Esophagus squamous epithelium (tissue), 5 donors: ENCODE measurements at places on chromosomes 7 and 10.

- no peak for DNase-seq
Observed at GRCh38 chr7:116122972-116123595, 87.3 kb upstream of the TES start.

GRCh38 chr7:145434811-145435210, 599.0 kb upstream of the TPK1 start:
- DNase-seq, result no peak

DNA sequence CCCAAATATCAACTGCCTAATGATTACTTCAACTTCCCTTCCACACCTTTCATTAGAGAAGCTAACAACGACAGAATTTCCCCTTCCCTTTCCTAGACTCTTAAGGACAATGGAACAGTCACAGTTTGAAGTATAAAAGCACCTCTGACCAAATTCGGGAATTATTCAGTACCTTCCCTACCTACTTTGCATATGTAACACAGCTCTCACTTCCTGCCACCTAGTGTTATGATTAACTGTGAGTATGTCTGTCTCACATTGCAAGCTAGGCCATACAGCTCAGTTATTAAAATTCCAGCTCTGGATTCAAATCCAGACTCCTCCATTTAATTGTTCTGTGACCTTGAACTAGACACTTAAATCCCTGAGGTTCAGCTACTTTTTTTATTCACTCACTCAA, 44.8 kb upstream of the HPSE2 start:
- DNase-seq, result no peak

- DNase-seq, result no peak
Observed at GRCh38 chr7:51316666-51317581, at the start of gene COBL. Gene COBL (minus strand): TSS chr7:51316809. CDS start chr7:51316633, 176 bp downstream.

DNA sequence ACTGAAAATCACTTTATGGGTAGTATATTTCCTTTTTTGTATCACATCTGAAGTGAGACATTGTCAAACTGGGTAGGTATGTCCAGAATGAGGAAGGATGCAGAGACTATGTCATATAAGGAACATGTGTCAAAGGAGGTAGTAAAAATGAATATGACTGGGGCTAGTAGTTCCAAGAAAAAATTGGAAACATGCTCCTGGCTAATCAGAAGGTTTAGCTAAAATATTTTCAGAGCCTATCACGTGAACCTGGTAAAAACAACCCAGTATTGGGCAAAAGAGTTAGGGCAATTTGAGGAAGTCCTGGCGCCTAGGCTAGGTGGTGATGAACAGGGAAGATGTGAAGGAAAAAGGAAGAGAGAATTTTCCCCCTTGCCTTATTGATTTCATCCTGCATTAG, 26.4 kb downstream of the ENTPD1 start:
- no peak for DNase-seq

DNA sequence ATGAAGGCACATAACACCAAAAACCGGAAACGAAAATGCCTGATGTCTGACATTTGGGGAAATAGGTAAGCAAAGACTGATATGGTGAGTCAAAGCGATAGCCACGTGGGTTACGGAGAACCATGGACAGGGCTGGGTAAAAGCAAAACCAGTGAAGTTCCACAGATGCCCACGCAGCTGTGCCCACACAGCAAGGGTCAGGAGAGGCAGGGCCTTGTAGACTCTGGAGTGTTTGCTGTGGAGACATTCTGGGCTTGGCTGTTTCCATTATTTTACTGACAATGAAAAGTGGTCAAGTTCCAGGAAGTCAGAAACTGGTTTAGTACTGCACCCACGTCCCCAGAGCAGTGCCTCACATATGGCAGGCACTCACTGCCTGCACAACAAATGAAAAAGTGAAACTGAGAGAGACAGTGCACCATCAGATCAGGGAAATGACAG, 148.7 kb downstream of the ZMYND11 start:
- DNase-seq, result no peak

DNA sequence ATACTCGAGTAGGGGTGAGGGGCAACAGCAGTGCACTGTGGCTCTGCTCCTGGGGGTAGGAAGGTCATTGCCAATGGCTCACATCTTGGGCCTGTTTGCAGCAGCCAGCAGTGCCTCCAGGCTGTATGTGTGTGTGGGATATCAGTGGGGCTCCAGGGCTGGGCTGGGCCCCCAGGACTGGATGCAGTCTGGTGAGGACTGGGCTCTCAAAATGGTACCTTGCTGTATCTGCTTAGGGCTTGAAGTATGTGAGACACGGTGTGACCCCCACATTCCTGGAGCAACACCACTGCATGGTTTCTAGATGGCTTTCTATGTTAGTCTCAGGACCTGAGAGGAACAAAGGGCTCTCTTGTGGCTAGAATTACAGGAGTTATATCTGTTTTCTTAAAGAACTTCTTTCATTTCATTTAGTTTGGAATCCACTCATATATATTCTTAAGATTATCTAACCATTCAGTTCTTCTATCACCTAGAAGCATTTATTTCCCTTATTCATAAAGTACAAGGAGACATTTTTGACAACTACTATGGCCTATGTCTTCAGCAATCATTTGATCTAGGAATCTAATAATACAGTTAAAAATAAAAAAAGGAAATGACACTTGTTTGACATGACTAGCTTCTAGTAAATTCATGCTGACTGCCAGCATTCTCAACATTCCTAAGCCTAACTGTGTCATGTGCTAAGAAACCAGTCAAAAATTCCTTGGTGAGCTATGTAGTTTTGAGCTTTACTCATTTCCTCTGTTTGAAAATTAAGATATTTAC, 443.2 kb upstream of the SEMA3A start:
- no peak for DNase-seq

DNA sequence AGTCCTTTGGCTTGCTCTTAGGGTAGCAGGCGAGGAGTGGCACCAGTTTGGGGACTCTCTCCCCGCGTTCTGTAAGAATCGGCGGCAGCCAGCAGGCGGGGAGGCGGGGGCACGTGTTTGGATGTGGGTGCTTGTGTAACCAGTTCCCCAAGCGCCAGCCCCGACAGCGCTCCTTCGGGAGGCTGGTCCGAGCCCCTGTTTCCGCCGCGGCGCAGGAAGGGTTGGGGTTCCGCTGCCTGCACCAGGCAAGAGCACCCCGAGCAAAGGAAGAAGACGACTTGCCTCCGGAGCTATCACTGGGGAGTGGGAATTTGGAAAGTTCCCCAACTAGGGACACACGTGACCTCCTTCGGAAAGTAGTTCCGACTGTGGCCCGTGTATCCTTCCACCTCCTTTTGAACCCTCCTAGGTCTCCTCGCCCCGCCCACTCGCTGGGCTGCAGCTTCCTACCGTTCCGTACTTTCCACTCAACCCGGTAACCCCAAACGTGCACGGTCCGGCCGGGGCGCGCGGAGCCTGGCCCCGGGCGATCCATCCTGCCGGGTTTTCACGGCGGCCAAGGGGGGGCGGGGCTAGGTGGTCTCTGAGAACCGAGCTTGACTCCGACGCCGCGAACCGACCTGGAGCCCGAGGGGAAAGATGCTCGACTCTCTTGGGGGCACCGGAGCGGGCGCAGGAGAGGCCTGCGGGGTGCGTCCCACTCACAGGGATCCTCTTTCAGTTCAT, 1.2 kb downstream of the KLLN start:
- peak; percentile 92 for DNase-seq

- no peak for DNase-seq
Observed at GRCh38 chr10:62631241-62631640, 173.3 kb upstream of the ADO start.

GRCh38 chr7:103420857-103421384, 25.1 kb downstream of the SLC26A5 start:
- no peak for DNase-seq

DNA sequence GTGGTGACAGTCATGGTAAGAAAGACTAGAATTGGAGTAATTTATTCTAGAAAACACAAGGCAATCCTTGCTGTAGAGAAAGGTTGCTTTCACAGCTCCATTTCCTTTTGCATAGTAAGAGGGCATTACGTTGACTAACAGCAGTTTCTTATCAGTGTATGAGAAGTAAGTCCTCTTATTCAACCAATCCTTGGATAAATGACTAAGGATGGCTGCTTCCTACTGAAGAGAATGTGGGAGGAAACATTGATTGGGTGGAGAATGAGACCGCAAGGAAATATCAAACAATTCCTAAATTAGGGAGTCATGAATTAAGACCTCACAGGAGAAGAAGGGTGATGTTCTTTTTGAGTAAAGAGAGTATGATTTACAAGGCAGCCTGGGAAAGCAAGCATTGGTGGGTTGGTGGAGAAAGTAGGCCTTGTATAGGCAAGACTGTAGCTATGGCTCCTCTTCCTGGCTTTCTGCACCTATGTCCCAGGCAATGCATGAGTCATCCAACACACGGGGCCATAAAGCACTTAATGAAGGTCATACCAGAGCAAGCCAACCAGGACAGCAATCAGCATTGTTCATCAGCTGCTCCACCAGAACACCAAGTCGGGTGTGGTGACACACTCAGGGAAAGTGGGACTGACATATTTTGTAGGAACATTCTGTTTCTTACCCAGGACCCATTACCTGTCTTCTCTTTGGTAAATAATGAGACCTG, 5.6 kb downstream of the MGAM start:
- no peak for DNase-seq

DNA sequence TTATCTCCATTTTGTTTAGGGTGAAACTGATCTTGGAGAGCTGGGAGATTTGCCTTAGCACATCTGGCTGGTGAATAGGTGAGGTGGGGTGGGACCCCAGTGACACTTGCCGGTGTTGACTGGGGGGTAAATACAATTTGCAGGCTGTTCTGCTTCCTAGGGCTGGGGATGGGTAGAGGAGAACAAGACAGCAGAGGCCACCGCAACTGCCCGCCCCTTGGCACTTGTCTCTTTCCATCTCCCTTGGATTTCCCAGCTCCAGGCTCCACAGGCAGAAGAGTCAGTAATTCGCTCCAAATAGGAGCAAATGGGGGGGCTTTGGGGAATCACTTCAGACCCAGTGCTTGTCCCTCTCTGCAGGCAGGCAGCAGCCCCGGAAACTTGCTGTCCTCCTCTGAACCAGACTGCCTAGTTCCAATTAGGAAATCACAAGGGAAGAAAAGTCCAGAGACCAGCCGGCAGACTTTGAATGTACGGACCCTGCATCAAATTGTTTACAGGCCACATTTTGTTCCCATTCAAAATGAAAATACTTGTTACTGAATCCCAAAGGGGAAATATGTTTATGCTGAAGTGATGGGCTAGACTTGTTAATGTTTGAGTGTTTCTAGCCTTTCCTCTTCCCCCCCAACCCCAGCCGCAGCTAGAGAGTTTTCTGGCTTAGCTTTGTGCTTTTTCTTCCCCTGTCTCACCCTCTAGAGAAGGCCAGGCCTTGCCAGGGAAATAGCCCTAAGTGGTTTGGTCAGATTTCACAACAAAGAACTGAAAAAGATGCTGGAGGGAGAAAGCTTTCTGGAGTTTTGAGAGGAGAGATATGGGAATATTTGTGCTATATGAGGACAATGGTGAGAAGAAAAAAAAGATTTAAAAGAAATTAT, 10.0 kb upstream of the INPP5F start:
- DNase-seq, result no peak

GRCh38 chr7:36795451-36796021, 71.2 kb upstream of the AOAH start:
- no peak for DNase-seq

- no peak for DNase-seq
Observed at GRCh38 chr10:73840056-73840402, 28.6 kb upstream of the NDST2 start.

DNA sequence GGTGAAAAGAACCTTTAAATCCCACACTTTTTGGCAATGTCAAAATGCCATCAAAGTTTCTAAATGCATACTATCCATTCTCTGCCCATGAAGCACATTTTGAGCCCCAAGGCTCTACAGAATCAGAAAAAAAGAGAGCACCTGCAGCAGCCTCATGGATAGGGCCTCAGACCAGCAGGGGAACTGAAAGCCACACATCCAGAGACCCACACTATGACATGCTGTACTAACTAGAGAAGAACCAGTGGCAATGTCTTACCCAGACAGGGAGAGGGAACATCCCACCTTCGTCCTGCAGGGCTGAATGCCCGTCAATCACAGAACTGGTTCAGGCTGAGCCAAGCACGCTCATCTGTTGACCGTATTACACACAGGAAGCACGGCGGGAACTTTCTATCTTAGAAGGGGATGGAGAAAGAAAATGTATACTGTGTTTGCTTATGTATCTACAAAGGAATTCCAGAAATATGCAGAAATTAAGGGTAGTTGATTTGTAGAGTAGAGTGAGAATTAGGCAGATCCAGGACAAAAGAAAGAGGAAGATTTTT, 237.2 kb downstream of the GLI3 start:
- no peak for DNase-seq

GRCh38 chr7:56028942-56029630, 22.2 kb downstream of the PSPH start:
- DNase-seq, result no peak

DNA sequence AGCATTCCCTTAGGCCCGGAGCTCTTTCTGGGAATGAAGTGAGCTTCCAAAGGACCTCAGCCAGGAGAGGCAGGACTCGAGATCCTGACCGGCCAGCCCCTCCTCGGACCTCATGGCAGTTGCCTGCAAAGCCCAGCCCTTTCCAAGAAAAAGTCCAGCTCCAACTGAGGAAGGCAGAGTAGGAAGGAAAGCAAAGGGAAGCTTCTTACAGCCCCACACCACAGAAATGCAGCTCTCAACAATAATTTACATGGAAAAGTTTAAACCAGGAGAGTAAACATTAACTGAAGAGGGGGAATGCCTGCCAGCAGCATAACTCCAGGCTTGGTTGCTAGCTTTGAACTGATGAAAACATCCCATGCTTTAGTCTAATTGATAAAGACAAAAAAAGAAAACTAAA, 153.9 kb upstream of the PFKP start:
- no peak for DNase-seq

GRCh38 chr10:1368842-1369171, 312.6 kb downstream of the WDR37 start:
- DNase-seq, result no peak

- no peak for DNase-seq
Observed at GRCh38 chr7:122984021-122984420, 11.5 kb downstream of the TAS2R16 start.

GRCh38 chr10:42422911-42423310, 215.5 kb downstream of the ZNF33B start:
- DNase-seq, result no peak

- no peak for DNase-seq
Observed at GRCh38 chr7:47392241-47392759, 189.6 kb downstream of the TNS3 start.

- DNase-seq, result no peak
Observed at GRCh38 chr10:7590271-7590670, 76.5 kb downstream of the ITIH5 start.

GRCh38 chr7:130491841-130492522, at the start of gene MEST:
Gene MEST (plus strand): TSS chr7:130492085. CDS start chr7:130492314, 229 bp downstream.
- DNase-seq, result no peak
